NCI-H1092 treated with DMSO at 0.1 percent for 48 hours (cell line): ENCODE measurements at places on chromosomes 5 and 9.

GRCh38 chr5:18968966-18969365 is 1019.0 kb downstream of the CDH18 start:
- no peak for DNase-seq

DNA sequence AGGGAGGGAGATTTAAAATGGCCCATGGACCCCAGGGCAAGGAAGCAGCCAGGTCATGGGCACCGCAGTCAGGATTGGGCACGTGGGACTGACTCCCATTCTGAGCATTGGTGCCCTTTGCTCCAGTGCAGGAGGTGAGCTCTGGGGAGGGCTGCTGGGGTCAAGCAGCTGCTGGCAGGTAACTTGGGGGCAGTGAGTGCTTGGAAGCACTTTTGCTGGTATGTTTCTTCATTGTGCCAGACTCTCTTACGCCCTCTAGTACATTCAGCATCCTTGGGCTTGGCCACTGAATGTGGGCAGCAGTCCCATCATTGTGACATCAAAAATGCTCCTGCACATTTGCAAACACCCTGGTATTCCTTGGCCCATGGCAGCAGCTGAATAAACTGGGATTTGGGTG is 32.7 kb downstream of the PRRC2B start:
- no peak for DNase-seq

- DNase-seq = no peak
Observed at GRCh38 chr5:83512061-83512745, 40.7 kb downstream of the VCAN start.

DNA sequence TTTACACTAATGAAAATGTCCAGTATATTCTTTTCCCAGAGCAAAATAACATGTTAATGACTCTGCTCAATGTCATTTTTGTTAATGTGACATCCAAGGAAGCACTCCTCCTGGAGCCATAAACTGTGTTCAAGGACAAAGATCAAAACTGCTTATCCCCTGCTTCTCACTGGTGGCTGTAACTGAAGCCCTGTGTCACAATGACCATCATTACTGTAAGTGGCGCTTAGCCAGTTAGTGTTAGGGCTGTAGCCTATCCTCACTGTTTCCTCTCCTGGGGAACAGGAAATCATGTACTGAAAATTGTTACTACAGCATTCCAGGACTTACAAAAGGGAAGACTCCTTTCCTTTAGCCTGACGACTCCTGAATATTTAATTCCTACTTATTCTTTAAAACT is 71.7 kb upstream of the COX7C start:
- no peak for DNase-seq

- DNase-seq = no peak
Observed at GRCh38 chr5:1074816-1075554, 36.9 kb downstream of the SLC12A7 start.

DNA sequence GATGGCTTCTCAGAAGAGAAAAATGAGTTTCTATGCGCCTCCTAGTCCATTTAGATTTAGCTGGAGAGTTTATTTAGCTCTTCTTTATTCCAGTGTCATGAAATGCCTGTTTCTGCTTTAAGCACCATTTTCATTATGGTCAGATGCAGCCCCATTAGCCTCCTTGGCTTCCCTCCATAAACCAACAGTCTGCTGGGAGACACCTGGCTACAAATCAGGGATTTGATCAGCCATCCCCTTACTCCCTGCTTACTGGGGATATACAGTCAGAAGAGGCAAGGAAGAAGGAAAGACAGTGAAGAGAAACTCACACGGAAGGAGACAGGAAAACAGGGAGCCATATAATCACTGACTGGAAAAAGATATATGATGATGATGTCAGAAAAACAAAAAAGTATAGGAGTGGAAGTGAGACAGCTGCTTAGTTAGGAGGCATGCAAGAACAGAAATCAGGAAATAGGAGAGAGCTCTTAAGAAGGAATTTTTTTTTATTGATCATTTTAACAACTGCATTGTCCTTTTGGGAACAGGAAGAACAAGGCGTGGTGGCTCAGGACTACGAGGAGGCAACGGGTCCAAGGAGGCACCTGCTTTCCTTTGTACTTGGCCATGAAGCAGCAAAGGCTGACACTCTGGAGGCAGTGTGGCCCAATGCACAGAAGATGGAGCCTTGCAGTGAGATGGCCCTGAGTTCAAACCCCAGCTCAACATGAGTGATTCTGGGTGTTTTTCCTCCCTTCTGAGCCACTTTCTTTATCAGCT is 56.1 kb downstream of the MED27 start:
- DNase-seq = peak; percentile 85

- DNase-seq = no peak
Observed at GRCh38 chr9:34409154-34409553, 32.5 kb upstream of the MYORG start.

GRCh38 chr9:126619361-126620135 is 5.8 kb downstream of the LMX1B start:
- DNase-seq = no peak

DNA sequence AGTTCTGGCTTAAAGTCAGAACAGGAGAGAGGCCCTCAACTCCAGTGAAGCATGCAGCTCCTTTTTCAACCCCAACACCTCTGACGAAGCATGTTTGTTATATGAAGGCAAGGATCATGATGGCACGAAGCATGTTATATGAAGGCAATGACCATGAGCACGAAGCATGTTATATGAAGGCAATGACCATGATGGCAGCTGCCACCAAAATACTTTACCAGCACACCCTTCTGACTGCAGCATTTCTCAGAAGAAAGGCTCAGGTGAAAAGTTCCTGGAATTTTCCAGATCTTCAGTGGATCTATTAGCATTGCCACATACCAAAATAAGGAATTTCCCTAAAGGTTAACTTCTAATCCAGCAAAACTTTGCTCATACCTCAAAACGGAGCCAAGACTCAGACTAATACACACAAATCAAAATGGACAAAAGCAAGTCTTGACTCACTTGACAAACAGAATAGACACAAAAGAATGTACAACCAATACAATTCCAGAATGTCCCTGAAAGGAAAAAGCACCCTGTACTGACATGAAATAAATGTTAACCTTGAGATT is 217.4 kb downstream of the FANCC start:
- DNase-seq = no peak

- no peak for DNase-seq
Observed at GRCh38 chr9:79759460-79759859, 187.7 kb downstream of the TLE4 start.

DNA sequence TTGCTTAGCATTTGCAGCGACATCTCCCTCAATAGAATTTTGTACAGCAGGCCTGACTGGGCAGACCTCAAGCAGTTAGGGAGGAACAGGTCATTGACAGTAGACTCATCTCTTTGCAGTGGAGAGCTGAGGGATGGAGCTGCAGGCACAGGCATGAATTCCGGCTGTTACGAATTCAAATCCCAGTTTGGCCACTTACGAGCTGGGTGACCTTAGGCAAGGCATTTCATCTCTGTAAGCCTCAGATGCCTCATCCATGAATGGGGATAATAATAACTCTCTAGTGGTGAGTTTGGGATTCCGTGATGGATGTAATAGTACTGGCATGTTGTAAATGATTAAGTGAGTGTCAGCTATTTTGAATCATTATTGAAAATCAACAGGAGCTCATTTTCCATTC is 195.3 kb downstream of the SEMA6A start:
- DNase-seq = no peak

GRCh38 chr9:38024036-38024681 is 44.9 kb downstream of the SHB start:
- DNase-seq = peak; percentile 67

DNA sequence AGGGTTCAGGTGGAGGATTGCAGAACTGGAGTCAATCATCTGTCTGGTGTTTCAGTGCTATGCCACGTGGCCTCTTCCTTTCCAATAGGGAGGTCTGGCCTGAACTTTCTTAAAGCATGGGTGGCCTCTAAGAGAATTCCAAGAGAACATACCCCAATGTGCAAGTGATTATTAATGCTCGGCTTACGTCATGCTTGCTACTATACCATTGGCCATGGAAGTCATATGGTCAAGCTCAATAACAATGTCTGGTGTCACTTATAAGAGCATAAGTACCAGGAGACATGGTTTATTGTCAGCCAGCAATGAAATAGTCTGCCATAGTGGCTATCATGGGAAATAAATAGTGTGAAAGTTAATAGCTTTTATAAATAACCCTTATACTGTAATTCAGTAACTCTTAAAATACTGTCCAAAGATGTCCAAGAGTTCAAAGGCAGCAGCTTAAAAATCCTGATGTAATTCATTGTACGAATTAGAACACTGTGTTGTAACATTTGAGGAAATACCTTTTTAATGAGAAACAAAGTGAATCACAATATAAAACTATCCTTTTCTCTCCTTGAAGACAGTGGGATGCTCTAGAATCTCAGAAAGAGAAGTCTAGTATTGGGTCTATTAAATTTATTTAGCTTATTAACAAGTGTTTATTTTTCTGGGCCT is 355.4 kb upstream of the PRR16 start:
- no peak for DNase-seq

DNA sequence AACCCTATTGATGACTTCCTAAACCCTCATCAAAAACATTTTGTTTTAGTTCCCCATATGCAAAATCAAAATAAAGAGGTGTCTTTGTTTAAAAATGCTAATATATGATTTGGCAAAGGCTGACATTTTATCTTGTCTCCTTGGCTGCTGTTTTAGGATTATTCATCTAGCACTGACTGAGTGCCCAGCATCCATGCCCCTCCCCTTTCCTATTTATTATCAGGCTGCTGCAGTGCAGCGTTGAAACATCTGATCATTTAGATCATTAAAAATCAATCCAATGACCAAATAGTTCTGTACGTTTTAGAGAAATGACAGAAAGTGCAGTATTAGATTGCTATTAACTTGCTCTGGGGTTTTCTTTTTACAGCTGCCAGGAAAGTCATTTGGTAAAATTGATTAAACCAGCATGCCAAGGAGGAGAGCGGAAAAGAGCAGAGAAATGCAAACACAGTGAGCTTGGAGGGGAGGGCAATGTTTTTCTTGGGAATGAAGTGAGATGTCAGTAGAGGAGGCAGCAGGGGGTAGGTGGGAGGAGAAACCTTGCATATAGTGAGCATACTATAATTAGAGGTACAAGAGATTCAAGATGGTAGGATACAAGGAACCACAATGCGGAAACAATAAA is 286.3 kb downstream of the PDE4D start:
- peak; percentile 34 for DNase-seq

- no peak for DNase-seq
Observed at GRCh38 chr5:178349625-178350353, 117.2 kb upstream of the PHYKPL start.

DNA sequence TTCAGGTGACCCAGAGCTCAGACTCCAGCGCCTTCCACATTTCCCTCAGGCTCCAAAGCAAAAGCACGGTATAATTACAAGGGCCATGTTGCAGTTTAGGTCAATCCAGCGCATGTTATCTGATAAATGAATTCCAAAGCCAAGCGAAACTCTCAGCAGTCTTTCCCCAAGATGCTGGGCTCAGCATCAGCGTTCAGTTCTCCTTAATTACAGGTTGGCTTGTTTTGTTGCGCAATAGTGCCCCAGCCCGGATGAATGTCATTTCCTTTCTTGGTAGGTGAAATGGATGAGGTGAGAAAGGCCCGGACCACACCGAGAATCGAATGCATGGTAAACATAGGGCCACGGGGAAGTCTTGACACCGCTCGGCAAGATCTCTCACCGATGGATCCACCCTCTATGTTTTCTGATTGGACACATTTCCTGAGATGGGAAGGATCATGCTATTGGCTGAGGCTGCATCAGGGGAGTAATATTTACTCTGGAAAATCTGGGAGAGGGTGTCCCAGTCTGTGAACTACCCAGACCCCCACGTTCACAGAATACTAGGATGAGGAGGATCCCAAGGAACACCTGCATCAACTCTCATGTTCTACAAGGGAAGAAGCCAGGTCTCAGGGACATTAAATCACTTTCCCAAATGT is 221.2 kb upstream of the ANKRD55 start:
- no peak for DNase-seq

- no peak for DNase-seq
Observed at GRCh38 chr5:67992923-67993322, 222.6 kb upstream of the PIK3R1 start.

- no peak for DNase-seq
Observed at GRCh38 chr9:92404042-92404836, at the start of gene OGN. TSS of gene OGN (minus strand) at chr9:92404578. CDS start at chr9:92403407, 1,171 bp downstream.

- DNase-seq = no peak
Observed at GRCh38 chr5:139377226-139377625, 5.9 kb downstream of the SLC23A1 start.

DNA sequence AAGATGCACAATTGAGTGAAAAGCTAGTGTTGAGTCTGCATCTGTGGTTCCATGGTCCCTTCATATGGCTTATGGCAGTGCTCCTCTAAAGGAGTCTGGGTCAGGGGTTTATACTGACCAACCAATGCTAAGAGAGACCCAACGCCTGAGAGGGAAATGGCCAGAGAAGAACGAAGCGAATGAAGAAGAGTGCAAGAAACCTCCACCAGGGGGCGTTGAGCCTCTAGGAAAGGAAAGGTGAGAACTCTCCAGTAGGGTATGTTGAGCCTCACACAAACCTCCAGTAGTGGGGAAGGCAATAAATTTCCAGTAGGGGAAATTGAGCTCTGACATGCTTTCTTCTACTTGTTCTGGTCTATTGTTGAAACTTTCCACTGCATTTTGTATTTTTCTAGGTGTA is 470.6 kb downstream of the PRDM9 start:
- no peak for DNase-seq

DNA sequence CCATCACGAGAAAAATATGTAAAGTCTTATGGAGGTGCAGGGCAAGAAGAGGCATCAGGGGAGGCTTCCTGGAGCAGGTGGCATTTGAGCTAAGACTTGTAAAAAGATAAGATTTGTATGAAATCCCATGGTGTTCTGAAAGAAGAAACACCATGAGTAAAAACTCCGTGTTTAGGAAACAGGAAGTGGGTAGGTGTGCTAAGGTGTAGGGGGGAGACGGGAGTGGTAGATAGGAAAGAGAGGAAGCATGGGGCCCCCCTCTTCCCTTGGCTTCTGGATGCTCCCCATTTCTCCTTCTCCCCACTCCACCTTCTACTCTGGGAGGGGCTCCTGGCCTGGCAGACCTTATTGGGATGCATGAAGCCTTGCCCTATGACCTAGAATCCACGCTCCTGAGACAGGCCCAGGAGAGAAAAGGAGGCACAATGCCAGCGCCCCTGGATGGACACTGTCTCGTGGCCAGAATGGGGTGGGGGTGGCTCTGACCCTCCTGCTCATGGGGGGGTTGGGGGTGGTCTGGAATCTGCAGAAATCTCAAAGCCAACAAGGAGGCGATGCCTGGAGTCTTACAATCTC is 103.6 kb downstream of the GTF3C4 start:
- no peak for DNase-seq

- peak; percentile 67 for DNase-seq
Observed at GRCh38 chr9:2622461-2623287, 1.1 kb downstream of the VLDLR start.

DNA sequence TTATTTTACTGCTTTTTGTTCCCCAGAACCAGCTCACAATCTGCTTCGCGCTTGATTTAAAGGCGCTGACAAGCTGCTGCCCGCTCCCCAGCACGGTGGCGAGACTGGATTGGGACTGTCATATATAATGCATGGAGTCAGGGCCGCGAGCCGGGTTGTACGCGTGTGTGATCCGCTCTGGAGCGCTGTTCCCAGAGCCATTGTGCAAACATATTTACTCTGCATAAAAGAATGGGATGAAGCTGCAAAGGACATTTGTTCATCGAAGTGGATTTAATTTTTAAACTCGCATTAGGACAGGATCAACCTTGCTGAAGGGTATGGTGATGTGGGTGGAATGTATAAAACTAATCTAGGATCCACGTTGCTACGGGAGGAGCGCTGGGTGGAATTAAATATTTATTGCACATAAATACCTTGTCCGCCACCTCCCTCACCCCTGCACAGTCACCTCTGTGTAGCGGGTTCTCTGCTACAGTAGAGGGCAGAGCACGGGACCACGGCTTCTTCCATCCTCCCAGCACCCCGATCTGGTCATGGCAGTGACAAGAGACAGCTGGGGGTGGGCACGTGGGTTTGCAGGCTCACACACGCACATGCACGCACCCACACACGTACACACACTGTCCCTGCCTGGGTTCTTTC is 18.1 kb upstream of the FCN1 start:
- no peak for DNase-seq
